ENCODE measurements at places on chromosomes 2 and 18.

GRCh38 chr2:43041661-43042360 lies 184.6 kb downstream of the ZFP36L2 start:
- DNase-seq, result peak; percentile 88

GRCh38 chr2:15939854-15940660 lies at the start of gene MYCN:
Gene MYCN (plus strand): TSS chr2:15940550. CDS start chr2:15942065, 1,515 bp downstream.
- DNase-seq, result peak; percentile 13

DNA sequence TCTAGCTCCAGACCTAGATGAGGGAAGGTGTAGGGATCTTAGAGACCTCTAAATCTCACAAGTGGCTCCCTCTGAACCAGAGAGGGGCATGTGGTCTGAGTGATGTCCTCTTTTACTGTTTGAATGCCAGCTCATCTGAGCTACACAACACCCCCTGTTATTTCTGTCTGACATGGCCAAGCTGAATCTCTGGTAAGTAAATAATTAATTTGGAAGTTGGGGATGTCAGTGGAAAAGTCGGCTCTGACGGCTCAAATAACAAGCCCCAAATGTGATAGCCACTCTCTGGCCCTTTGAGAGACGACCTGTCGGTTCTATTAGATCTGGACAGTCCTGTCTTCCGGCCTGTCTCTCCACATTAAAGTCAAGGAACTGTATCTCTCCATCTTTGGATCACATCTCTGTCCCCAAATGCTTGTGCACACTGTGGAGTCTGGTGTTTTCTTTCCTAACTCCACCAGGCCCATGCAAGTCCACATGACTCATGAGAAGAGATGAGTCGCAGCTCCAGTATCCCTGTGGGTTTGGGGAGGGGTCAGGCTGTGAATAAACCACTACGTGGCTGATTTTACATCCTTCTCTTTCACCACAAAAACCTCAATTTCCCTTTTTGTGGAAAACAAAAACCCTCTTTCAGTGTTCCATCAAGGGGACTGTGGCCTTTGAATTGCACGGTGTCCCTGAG lies 52.5 kb downstream of the SETBP1 start:
- peak; percentile 81 for DNase-seq

GRCh38 chr2:174682578-174683391 lies 81.5 kb downstream of the CHRNA1 start:
- DNase-seq, result peak; percentile 94

- no peak for DNase-seq
These were observed 5.2 kb downstream of the PPP4R1 start for GRCh38 chr18:9609190-9609589.

DNA sequence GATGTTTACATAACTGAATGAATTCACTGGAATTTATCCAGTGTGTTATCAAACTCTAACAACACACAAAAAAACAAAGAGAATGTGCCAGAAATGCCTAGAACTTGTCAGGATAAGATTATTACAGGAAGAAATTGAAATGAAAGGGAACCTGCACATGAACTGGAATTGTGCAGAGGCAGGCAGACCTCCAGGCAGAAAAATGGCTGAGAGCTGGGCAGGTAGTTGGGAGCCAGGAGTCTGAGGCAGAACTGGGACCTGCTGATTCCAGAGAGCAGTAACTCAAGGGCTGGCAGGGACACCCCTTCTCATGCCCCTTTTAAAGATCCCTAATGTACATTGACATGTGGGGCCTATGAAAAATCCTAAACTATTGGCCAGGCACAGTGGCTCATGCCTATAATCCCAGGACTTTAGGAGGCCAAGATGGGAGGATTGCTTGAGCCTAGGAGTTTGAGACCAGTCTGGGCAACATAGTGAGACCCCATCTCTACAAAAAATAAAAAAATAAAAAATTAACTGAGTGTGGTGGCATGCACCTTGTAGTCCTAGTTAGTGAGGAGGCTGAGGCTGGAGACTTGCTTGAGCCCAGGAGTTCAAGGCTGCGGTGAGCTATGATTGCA lies 674 bp upstream of the SP110 start:
- no peak for DNase-seq

- no peak for DNase-seq
These were observed 257.7 kb upstream of the UBE2E3 start for GRCh38 chr2:180722551-180723239.

GRCh38 chr2:33141476-33141875 lies 194.7 kb downstream of the LTBP1 start:
- DNase-seq, result no peak

DNA sequence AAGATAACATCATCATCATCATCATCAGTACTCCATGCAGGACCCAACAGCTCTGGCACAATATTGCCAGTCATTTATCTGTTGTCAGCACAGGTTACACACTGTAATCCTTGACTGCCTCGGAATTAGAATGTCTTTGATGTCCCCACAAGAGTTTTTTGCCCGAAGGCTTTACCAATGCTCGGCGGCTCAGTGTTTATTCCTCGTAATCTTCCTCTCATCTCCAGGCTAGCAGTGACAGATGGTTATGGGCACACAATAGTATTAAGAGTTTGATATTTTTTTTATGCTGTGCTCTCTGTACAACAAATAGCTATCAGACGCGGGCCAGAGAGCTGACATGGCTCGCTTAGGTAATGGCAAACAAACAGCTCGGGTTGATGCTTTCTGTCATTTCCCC lies 515.2 kb downstream of the ZEB2 start:
- DNase-seq, result no peak

DNA sequence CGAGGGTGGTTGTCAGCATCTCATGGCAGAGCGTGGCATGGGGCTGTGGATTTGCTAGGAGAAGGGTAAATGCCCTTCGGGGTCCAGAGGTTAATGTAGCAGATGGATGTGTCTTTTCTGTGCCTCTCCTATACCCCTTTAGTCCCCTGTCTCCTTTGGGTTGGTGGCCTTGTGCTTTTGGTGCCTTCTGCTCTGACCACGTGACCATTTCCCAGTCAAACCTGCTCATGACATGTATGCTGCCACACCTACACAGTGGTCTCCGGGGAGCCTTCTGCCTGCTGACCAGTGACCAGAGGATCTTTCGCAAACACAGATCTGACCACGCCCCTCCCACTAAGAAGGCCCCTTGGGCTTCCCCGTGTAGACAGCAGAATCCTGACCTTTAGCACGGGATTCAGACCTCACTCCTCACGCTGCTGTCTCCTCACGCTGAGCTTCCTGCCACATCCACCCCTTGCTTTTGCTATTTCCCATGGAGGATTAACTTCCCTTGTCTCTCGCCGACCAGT lies 116.2 kb downstream of the ACOXL start:
- no peak for DNase-seq

DNA sequence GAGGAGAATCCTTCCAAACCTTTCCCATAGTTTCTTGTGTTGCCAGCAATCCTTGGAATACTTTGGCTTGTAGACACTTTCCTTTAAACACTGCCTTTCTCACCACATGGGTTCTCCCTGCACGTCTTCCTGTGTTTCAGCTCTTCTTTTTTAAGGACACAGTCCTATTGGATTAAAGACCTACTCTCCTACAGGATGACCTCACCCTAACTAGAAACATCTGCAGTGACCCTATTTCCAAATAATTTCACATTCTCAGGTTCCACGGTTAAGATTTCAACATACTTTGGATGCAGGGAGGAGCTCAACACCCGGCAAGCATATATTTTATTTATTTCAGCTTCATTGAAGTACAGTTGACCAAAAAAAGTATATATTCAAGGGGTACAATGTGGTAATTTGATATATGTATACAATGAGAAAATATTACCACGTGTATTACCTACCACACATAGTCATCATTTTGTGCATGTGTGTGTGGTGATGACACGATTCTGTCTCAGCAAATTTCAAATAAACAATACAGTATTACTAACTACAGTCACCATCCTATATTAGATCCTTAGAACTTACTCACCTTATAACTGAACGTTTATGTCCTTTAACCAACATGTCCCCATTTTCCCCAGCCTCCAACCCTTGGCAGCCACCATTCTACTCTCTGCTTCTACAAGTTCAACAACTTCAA lies 745.0 kb downstream of the CBLN2 start:
- peak; percentile 7 for DNase-seq

DNA sequence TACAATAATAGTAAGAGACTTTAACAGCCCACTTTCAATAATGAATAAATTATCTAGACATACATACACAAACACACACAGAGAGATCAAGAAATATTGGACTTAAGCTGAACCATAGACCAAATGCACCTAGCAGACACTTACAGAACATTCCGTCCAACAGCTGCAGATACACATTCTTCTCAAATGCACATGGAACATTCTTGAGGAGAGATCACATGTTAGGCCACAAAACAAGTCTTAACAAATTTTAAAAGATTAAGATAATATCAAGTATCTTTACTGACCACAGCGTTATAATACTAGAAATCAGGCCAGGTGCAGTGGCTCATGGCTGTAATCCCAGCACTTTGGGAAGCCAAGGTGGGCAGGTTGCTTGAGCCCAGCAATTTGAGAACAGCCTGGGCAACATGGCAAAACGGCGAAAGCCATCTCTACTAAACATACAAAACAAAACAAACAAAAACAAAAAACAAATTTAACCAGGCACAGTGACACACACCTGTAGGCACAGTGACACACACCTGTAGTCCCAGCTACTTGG lies 7.4 kb downstream of the CERKL start:
- no peak for DNase-seq

GRCh38 chr2:232523682-232524597 lies 2.0 kb upstream of the CHRND start:
- peak; percentile 55 for DNase-seq

DNA sequence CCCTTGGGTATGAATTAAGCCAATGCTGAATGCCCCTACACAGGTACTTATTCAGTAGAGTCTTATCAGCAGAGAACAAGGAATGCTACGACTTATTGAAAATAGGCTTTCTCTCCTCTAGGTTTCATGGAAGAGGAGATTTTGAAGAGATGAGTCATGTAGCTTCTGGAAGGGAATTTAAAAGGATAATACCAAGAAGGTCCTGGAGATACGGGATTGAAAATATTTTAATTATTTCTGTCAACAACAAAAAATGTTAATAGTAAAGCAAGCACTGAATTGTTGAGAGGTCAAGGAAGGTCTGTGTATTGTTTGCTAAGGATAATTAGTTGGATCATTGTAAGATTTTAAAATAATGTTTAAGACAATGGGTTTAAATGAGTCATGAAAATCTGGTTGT lies 293.0 kb upstream of the SPHKAP start:
- DNase-seq, result no peak

GRCh38 chr2:4180631-4181030 lies 477.3 kb downstream of the DCDC2C start:
- DNase-seq, result no peak

DNA sequence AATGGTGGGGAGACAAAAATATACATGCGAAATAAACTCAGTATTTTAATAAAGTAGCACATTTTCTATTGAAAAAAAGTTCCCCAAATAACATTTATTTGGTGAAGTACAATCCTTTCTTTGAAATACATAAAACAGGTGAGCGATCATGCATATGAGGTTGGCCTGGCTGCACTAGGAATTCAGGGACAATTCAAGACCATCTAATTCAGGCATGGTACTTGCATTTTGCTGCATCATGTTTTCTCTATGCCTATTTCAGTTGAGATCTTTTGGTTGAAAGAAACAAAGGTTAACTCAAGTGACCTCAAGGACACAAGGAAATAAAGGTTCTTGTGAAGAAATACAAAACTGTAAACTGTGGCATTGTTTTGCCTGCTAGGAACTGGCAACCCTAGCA lies 19.8 kb upstream of the TAF4B start:
- no peak for DNase-seq

DNA sequence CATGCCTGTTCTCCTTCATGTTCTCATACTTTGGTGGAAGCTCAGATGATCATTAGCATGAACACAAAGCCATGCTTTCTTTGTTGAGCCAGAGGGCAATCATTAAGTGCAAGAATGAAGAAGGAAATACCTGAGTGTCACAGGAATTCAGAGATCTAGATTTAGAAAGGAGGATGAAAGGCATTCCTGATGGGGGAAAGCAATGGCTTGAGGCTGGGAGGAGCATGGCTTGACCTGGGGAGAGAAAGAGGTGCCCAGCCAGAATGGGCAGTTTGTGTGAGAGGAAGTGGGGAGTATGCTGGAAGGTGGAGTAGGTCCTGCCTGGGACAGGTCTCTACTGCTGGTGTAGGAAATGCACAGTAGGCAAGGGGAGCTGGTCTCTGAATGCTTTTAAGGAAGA lies 35.1 kb downstream of the SLC4A3 start:
- no peak for DNase-seq

GRCh38 chr2:236128321-236128720 lies 39.9 kb downstream of the GBX2 start:
- DNase-seq, result no peak

DNA sequence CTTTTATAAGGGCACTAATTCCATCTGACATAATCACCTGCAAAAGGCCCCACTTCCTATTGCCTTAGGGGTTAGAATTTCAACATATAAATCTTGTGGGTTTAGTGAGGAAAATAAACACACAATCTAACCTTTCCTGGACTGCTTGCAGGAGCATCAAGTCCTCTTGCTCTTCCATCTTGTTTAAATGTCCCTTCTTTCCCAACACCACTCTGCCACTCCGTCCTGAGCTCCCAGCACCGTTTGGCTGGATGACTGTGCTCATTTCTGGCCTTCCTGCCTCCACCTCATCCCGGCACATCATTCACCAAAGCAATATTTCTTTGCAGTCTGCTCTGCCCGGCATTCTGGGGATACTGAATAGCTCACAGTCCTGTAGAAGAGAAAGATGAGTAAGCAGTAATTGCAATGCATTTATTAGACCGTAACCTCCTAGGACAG lies 247.8 kb downstream of the BCL2 start:
- DNase-seq, result no peak

GRCh38 chr2:4465671-4466070 lies 762.3 kb downstream of the DCDC2C start:
- no peak for DNase-seq

DNA sequence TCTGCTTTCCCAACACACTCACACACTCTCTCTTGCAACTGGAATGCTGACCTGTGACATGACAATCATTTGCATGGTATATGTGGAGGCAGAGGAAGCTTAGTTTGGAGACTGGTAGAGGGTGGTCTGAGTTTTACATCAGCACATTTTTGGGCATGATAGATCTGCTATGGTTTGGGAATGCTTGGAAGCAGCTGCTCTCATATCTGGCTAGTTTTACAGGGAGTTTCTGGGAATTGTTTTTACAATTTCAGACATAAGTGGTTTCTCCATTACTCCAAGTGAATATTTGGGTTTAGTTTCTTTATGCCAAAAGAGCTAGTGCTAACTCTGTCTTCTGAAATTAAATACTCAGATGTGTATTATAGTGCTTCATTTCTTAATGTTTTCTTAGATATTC lies 977.6 kb downstream of the SUCLG1 start:
- no peak for DNase-seq

- peak; percentile 68 for DNase-seq
These were observed 79.4 kb upstream of the ZNF532 start for GRCh38 chr18:58785171-58785805.

DNA sequence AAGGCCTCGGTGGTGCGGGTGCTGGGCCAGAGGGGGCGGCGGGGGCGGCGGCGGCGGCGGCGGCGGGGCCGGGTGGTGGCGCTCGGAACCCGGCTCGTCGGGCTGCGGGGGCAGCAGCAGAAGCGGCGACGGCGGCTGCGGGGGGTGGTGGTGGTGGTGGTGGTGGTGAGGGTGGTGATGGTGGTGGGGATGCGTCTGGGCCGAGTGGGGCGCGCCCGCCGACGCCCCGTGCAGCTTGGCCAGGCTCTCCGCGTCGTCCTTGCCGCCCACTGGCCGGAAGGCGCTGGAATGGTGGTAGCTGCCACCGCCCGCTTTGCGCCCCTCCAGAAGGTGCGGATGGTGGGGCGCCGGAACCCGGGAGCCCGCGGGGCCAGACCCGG lies 4.4 kb downstream of the SKOR2 start:
- no peak for DNase-seq
